ENCODE measurements at places on chromosomes 12 and 14. TPM values are rescaled to one million over a fixed set of nuclear protein-coding genes. Genes with fewer than 3 reads are reported as not detected.

DNA sequence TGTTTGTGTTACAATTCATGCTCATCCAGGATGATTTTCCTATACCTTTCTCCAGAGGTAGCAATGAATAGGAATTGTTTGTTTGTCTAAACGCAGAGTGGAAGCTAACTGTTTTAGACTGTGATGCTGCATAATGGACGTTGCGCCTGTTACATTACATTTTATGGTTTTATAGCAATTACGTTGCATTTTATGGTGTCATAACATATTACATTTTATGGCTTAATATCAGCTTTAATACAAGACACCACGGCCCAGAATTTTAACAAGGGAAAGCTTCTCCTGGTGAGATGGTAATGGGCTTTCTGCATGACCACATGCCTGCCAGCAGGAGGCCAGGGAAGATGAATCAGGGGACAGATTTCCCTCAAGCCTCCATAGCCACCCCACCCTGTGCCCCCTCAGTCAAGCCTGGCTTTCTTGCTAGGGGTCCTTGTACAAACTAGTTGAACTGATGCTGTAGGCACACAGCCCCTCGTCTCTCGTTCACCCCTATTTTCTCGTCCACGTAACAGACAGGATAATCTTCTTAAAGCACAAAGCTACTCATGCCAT lies 56.5 kb downstream of the HSPB8 start:
- DNase-seq, result no peak

- no peak for DNase-seq
Measured at GRCh38 chr12:27462151-27462694, 15.7 kb downstream of the SMCO2 start.

- DNase-seq, result no peak
Measured at GRCh38 chr14:104877066-104877805, 12.2 kb downstream of the CEP170B start.

GRCh38 chr12:522692-523378 lies 63.1 kb downstream of the B4GALNT3 start:
- no peak for DNase-seq

DNA sequence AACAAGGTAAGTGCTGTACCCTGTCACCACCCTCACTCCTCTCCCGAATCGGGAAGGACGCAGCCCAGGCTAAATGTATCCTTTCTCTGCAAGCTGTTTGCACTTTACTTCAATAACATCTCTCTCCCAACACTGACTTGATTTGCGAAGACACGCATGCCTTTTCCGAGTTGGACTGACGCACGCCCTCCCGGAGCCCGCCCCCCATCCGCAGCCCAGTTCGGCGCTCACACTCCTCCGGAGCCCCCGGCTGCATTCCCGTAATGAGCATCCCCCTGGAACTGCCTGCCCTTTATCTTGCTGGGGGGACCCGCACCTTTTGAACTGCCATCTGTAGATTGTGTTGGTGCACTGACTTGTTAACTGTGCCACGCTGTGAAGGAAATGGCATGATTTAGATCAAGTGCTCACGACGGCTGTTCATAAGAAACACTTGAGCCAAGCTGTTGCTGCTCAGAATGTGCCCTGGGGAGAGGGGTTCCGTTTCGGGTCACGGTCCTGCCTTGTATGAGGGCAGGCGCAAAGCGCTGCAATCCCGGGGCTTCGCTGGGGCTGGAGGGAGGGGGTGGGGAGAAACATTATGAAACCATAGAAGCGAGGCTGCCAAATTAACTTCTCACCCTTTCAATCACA lies 176.6 kb upstream of the CDKN3 start:
- no peak for DNase-seq

DNA sequence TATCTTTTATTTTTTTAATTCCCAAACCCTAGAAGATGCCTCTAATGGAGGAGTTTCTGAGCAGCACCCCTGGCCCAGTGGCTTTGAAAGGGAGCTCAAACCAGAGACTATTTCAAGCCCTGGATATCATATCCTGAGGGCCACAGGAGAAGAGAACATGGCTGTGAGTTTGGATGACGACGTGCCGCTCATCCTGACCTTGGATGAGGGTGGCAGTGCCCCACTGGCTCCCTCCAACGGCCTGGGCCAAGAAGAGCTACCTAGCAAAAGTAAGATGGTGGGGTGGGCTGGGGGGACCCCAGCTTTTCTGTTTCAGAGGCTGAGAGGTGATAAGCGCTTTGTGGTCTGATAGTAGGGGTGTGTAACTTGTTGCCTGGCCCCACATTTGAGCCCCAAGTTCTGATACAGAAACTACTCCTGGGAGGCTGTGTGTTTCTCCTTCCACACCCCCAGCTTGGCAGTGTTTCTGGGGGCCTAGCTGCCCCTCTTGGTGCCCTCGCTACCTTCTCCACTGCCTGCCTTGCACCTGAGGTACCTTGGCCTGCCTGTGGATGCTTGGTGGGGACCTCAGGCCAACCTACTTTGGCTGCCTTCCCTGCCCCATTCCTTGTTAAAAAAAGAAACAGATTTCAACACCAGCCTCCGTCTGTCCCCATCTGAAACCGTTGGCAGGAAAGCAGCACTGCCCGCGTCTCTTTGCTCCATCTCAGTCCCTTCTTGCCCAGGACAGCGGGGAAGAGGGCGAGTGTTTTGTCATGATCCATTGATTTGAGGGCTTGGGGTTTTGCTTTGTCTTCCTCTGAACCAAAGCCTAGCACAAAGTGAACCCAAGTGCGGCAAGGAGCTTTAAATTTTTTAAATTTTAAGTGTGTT lies 5.7 kb downstream of the TPCN1 start:
- DNase-seq, result no peak

DNA sequence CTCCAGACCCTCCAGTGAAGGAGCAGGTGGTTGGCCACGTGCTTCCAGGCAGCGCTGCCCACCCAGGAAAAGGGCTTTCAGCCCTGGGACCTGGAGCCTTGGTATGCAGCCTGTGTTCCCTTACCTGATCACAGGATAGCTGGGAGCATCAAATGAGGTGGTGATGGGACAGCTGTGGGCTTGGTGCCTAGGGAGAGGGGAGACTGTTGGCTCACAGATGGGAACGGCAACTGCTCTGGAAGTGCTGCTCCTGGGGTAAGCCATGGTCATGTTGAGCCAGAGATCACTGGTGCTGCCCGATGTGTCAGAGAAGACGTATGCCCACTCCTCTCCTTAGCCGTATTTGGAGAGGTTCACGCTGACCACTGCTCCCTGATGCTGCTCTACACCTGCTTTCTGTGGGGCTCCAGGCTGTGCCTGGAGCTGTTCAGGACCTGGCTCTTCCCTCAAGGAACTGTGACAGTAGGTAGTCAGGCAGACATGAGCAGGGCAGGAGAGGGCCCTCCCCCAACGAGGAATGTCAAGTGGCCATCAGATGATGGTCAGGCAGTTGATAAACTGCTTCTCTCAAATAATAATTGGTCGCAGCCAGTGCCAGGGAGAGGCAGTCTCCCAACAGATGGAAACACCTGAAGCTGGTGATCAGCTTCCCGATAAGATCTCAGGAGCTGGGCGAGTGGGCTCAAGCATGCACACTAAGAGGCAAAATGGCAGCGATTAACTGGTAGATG lies 2.8 kb upstream of the CYP46A1 start:
- no peak for DNase-seq

DNA sequence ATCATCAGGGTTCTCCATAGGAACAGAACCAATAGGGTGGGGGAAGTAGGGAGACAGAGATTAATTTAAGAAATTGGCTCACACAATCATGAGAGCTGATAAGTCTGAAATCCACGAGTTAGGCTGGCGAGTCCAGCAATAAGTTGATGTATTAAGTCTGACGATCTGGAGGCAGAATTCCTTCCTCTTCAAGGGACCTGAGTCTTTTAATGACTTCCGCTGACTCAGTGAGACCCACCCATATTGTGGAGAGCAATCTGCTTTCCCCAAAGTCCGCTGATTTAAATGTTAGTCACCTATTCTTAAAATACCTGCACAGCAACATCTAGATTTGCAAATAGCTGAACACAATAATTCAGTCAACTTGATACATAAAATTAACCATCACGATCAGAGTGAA lies 97.8 kb downstream of the SPTSSA start:
- no peak for DNase-seq

DNA sequence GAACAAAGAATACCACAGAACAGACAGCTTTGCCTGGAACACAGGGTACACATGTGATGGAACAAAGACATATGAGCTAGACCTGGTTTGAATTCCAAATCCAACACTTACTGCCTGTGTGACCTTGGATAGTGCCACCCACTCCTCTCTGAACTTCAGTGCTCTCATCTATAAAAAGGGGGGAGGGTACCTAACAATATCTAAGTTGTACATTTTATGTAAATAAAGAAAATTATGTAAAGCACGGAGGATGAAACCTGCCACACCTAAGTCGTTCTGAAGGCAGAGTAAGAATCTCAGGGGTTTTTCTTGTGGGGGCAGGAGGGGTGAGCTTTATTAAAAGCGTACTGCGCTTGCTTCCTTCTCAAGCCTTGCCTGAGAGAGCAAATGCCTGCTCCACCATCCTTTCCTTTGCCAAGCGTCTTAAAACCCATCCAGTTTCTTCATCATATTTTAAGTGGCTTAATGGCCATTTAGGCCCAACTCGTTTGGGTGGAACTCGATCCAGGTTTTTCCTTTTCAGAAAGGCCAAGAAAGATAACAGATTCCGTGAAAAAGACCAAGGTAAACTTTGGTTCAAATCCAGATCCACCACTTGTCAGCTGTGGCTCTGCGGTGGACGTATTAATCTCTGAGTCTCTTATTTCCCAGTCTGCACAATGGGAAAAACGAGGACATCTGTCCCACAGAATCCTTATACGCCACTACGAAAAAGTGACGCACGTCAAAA lies 946 bp downstream of the DDX24 start:
- no peak for DNase-seq

GRCh38 chr14:44863271-44863670 lies 98.5 kb downstream of the KLHL28 start:
- DNase-seq, result no peak

GRCh38 chr12:10052193-10052913 lies 21.9 kb downstream of the CLEC9A start:
- no peak for DNase-seq

The RTL1 gene
- not detected for total RNA-seq

The RFX4 gene
- total RNA-seq, result not detected

The SERPINA12 gene
- not detected for total RNA-seq
